ENCODE measurements at places on chromosomes 11 and 22.

DNA sequence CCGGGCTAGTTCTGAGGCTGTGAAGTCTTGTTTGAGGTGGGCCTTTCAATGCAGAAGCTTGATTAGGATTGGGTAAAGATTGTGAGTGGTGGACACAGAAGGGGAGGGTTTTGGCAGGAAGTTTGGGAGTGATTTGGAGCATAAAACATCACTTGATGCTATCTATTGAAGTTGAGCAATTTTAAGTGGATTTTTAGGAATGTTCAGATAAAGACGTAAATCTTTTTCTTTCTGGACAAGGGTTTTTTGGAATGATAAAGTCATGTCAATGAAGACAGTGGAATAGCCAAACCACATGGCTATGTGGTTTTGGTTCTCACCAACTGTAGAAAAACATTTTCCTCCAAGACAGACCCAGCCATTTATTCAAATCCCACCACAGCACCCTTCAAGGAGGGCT is 111.2 kb upstream of the SNX19 start:
- no peak for DNase-seq

DNA sequence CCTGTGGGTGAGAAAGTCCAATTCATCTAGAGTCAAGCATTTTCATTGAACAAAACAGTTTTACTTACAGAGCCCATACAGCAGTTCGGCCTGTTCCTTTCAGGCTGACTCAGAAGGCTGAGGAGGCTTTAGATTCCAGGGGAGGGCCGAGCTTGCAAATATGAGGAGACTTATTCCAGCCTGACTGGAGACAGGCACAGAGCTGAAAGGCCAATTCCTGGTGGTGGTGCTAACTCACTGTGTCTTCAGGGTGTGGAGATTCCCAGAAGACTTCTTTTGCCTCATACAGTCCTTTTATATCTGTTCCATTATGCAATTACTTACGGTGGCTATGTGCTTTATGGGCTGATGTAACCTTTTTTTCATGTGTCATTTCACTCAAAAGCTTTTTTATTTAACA is at the start of gene OR51E2:
TSS of gene OR51E2 (minus strand) at position 269 of the 400 bp plus-strand sequence. CDS start 15,142 bp downstream, outside the sequence.
- DNase-seq, result no peak

- no peak for DNase-seq
Measured at GRCh38 chr11:10139656-10140055, 154.4 kb downstream of the SBF2 start.

GRCh38 chr22:32531931-32532819 is 57.6 kb downstream of the FBXO7 start:
- DNase-seq, result no peak

DNA sequence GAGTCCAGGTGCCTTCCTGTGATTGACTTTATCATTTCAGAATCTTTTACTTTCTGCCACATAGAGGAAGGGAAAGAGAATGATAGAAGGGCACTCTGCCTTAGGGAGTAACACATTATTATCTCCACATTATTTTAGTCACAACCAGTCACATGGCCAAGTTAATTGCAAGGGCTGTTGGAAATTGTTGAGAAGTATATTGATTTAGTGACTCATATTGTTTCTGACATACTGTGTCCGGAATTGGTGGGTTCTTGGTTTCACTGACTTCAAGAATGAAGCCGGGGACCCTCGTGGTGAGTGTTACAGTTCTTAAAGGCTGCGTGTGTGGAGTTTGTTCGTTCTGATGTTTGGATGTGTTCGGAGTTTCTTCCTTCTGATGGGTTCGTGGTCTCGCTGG is 8.7 kb downstream of the OR51B4 start:
- DNase-seq, result no peak

- no peak for DNase-seq
Measured at GRCh38 chr22:20236052-20236717, 31.9 kb downstream of the RTN4R start.

DNA sequence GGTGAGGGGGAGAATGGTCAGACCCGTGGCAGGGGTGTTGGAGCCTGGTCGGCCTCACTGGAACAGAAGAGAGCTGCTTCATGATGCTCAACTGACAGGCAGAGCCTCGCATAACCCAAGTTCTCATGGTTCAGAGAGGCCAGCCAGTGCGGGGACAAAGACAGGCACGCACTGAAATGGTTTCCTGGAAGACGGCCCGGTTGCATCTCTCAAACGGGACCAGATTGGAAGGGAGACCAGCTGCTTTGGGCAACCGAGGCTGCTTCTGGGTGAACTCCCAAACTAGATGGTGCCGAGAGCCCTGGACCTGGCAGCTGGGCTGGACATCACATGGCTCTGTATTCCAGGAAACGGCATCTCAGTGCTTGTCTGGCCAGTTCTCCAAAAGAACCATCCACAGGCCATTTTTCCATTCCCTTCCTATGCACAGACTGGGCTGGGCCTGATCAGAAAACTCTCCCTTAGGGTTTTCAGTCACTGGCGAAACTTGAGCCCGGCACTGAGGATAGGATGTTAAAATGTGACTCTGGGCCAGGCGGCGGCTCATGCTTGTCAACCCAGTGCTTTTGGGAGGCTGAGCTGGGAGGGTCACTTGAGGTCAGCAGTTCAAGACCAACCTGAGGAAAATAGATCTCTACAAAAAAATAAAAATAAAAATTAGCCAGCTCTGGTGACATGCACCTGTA is 80.1 kb upstream of the PRODH start:
- no peak for DNase-seq

GRCh38 chr22:36856121-36856791 is 4.5 kb upstream of the NCF4 start:
- peak; percentile 97 for DNase-seq

- no peak for DNase-seq
Measured at GRCh38 chr11:84465040-84465439, 1162.1 kb downstream of the DLG2 start.

DNA sequence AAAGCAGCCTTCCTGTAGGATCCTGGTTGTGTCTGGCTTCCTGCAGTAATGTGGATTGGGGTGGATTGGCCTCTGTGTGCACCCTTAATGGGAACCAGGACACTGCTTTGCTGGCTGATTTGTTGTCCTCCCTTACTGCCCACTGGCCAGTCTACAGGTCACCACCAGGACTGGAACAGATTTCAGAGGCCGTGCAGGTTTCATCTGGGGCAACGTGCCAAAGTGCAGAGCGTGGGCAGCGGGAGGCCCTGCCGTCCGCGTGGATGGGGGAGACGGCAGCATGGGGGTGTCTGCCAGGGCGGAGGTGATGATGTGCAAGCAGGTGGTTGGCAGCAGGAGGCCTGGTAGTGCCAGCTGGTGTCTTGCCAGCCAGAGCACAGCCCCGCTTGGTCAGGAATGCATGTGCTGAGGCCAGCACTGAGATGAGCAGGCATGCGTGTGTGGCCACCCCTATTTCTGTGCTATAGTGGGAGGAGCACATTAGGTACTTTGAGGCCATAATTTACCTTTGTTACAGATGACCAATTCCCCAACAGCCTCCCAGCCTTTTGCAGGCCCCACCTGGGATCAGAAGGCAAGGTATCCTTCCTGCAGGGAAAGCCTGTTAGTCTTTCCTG is 24.3 kb downstream of the BCR start:
- DNase-seq, result no peak

DNA sequence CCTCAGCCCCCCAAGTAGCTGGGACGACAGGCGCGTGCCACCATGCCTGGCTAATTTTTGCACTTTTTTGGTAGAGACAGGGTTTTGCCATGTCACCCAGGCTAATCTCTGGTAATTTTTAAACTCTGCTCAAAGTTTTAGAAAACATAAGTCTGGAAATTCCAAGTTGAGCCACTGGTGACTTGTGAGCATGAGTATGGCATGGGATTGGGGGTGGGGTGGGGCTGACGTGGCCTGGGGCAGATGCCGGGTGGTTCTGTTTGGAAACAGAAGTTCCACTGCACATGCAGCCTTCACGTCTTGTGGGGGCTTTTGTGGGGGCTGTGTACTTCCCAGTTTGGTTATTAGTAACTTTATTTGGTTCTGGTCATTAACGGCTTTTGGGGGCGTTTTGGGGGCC is 67.3 kb downstream of the PTPRJ start:
- no peak for DNase-seq

DNA sequence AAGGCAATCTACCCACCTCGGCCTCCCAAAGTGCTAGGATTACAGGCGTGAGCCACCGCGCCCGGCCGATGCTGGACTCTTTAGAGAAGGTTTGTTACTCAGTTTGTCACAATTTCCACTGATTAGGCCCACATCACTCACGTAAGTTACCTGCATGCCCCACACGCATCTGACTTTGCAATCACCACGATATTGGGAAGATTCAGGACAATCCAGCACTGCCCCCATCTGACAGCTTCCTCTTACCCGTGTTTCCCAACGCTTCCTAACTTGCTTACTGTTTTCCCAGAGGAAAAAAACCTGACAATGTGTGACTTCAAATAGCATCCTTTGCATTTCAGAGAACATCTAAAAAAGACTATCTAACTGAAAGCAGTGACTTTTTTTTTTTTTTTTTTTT is 21.8 kb upstream of the EIF3M start:
- no peak for DNase-seq

- DNase-seq, result no peak
Measured at GRCh38 chr11:68071281-68072048, 32.6 kb downstream of the TCIRG1 start.

DNA sequence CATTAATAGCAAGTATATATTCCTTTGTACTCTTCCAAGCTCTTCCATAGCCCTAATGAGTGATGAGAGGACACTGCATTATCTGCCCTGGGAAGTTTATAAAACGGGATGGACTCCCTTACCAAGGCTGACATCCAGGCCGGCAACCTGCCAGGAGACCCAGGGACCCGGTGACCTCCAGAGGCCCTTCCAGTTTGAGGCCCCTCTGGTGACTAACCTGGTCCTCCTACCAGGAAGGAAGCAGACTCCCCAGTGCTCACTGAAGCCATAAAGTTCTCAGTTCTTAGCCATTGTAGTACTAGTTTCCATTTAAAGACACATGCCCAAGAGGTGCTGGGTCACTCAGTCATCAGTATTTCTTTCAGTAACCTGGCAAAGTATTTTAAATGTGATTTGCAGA is 345.4 kb downstream of the TENM4 start:
- DNase-seq, result no peak

GRCh38 chr11:80168796-80169195 is 728.0 kb upstream of the TENM4 start:
- DNase-seq, result no peak
